ENCODE measurements at places on chromosomes 2 and 18.
A peak's percentile ranks its signal among the peaks of the same experiment; 100 is the strongest.

GRCh38 chr18:7608781-7609201 lies 41.7 kb downstream of the PTPRM start:
- no peak for DNase-seq

DNA sequence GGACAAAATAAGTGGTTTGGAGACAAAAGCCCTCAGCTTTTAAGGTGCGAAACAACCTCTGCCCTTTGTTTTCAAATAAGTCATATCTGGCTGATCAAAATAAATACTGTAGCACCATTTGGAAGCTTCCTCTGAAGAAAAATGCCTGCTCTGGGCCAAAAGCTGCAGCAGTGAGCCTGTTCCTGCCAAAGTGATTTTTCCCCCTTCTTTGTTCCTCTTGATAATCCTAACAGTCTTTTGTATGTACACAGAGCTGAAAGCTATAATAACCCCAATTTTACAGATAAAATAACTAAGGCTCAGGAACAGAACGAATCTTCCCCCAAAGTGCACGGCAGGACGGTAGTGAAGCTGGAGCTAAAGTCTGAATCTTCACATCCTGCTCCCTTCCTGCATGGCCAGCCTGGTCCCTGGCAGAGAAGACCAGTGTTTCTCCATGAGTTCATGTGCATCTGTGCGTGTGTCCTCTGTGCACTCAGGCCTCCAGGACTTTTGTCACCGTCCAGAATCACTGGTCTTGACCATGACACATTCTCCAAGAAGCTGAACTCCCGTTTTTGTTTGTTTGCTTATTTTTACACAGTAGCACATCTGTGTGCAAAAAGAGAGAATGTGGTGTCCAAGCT lies 2114.1 kb upstream of the PIK3C3 start:
- DNase-seq = peak; percentile 7

GRCh38 chr2:184646177-184646576 lies 47.8 kb downstream of the ZNF804A start:
- no peak for DNase-seq

GRCh38 chr18:286515-287310 lies 18.9 kb upstream of the THOC1 start:
- DNase-seq = no peak

GRCh38 chr18:13612196-13612997 lies 114.0 kb downstream of the FAM210A start:
- DNase-seq = no peak

DNA sequence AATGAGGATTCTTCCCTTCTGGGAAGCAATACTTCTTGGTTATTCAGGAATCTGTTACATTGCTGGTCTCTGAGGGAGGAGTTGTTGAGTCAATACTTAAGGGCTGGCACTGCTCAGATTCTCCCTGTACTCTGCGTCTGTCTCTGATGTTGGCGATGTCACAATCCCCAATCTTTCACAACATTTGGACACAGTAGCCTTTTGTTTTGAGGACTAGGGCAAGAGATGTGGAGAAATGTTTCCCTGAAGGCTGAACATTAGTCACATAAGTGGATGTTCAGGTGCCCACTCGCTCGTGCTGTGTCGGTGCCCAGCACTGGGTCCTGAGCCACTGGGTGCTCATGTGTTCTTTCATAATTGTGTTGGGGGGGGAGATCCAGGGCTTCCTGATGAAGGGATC lies 55.0 kb downstream of the MAPK4 start:
- DNase-seq = no peak

- DNase-seq = no peak
Observed at GRCh38 chr18:46019936-46020335, 52.1 kb downstream of the PSTPIP2 start.

DNA sequence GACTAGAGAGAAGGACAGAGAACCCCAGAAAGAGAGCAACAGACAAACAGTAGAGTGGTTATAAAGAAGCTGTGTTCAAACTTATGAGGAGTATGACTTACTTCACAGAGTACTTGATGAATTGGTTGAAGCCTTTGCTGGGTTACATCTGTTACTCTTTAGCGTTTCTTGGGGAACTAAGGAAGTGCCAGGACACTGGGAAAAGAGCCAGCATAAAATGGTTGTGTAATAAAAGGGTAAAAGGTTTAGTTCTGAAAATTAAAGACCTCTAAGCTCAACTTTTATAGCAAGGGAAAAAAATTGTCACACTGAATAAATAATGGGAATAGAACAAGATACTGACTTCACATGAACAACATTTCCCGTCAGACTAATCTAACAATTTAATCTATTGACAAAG lies 17.0 kb upstream of the STAT4 start:
- no peak for DNase-seq

DNA sequence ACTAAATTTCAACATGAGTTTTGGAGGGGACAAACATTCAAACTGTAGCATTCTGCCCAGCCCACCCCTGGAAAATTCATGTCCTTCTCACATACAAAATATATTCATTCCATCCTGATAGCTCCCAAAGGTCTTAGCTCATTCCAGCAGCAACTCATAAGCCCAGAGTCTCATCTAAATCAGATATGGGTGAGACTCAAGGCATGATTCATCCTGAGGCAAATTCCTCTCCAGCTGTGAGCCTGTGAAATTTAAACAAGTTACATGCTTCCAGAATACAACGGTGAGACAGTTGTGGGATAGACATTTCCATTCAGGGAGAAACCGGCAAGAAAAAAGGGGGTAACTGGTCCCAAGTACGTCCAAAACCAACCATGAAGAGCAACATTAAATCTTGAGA lies 43.5 kb upstream of the FAHD2A start:
- DNase-seq = no peak

- no peak for DNase-seq
Observed at GRCh38 chr18:78739115-78739514, 240.5 kb upstream of the SALL3 start.

All from endothelial cell (in vitro differentiated cells).